Transverse colon (tissue), 4 donors: ENCODE measurements at places on chromosomes 2 and 18. TPM values are rescaled to one million over a fixed set of nuclear protein-coding genes. Genes with fewer than 3 reads are reported as not detected.
A peak's percentile ranks its signal among the peaks of the same experiment; 100 is the strongest.

The MPV17 gene
- total RNA-seq: 34.4 TPM

The LYPD6 gene
- total RNA-seq: 1.3 TPM

The ZCCHC2 gene
- 17.6 TPM for total RNA-seq

The C1GALT1C1L gene
- not detected for total RNA-seq

The FLACC1 gene
- 4.3 TPM for total RNA-seq

- no peaks in the 10 kb centered on the region for H3K36me3 ChIP-seq
- no peaks in the 10 kb centered on the region for H3K4me1 ChIP-seq
- no peak overlapping the region for H3K27ac ChIP-seq
- H3K4me3 ChIP-seq: no peak overlapping the region
- DNase-seq: no peak
These were observed 73.8 kb upstream of the PROKR1 start for GRCh38 chr2:68569604-68570003.

DNA sequence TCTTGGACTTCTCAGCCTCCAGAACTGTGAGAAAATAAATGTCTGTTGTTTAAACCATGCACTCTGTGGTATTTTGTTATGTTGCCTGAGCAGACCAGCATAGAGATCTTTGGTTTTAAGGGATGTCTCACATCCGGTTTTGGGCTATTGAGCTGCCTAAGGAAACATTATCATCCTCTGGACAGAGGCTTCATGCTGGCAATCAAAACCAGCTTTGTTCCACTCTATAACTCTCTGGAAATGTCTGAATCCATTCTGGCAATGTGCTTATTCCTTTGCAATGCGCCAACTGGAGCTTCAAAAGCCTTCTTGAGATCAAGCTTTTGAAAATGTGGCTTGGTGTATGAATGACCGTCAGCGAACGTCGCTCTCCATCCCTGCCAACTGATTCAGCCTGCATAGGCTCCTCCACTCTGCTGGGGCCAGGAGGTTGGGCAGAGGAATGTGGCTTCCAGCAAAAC, 183.6 kb upstream of the MGAT5 start:
- no peaks in the 10 kb centered on the region for H3K27me3 ChIP-seq
- no peaks in the 10 kb centered on the region for H3K4me1 ChIP-seq
- no peak for DNase-seq
- no peak overlapping the region for H3K4me3 ChIP-seq

DNA sequence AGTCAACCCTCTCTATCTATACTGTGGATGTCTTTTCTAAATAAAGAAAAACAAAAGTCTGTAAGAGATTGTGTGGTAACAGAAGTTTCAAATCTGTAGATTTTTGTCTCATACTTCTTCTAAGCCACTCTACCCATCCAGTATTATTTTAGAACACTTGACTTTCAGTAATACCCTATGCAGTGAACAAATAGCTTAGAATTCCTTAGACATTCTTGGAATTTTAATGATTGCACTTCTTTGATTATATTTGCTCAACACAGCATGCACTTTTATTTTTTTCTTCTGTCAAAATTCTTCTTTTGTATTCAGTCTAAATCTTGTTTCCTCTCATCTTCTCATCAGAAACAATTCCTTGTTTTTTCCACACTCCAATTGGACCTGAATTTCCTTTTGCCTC, 1080.2 kb downstream of the SUCLG1 start:
- no peak overlapping the region for H3K27ac ChIP-seq
- H3K27me3 ChIP-seq: no peaks in the 10 kb centered on the region

DNA sequence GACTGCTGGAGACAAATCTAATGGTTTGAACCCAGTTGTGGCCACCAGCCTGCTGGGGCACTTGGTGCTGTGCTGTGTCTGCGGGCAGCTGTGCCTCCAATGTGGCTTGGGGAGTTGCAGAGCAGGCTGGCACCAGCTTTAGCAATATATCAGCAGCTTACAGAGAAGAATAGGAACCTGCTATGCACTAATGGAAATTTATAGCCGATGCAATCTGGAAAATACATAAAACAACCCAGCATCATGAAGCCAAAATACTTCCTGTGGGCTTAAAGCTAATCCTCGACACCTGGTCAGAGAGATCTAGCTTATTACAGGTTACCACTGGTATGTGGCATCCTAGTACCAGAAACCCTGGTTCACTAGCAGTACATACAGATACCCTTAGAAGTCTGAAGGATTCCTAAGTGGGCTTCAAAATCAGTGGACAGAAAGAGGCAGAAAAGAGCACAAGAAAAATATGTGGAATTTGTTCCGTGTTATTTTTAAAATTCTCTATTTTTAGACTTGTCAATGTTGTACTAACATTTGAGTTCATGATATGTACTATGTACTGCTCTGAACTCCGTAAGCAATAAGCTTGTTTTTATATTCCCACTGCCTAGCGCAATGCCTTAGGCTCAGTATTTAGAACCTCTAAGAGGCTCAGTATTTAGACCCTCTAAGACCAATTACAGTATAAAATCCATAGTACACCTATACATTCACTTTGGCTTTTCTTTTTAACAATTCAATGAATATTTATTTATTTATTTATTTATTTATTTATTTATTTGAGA, 194.7 kb downstream of the UXS1 start:
- H3K4me3 ChIP-seq: no peak overlapping the region
- no peaks in the 10 kb centered on the region for H3K27me3 ChIP-seq
- no peak for DNase-seq
- H3K4me1 ChIP-seq: no peaks in the 10 kb centered on the region

GRCh38 chr18:67540559-67540958, 24.0 kb upstream of the DSEL start:
- H3K27me3 ChIP-seq: no peaks in the 10 kb centered on the region
- H3K4me3 ChIP-seq: no peak overlapping the region
- no peaks in the 10 kb centered on the region for H3K4me1 ChIP-seq
- no peak for DNase-seq
- no peak overlapping the region for H3K27ac ChIP-seq
- H3K36me3 ChIP-seq: no peaks in the 10 kb centered on the region

GRCh38 chr2:208062113-208062512, 36.8 kb upstream of the PLEKHM3 start:
- H3K4me1 ChIP-seq: no peaks in the 10 kb centered on the region
- no peaks in the 10 kb centered on the region for H3K36me3 ChIP-seq
- no peaks in the 10 kb centered on the region for H3K27me3 ChIP-seq
- no peak overlapping the region for H3K27ac ChIP-seq

- DNase-seq: no peak
- peak overlapping the region; percentile 69 for H3K27ac ChIP-seq
- H3K27me3 ChIP-seq: no peaks in the 10 kb centered on the region
- peaks cover 14% of the 10 kb centered on the region for H3K4me1 ChIP-seq
- no peaks in the 10 kb centered on the region for H3K36me3 ChIP-seq
These were observed 126.2 kb upstream of the ZNF516 start for GRCh38 chr18:76621226-76621625.

- H3K4me1 ChIP-seq: no peaks in the 10 kb centered on the region
- no peak overlapping the region for H3K4me3 ChIP-seq
- H3K27me3 ChIP-seq: no peaks in the 10 kb centered on the region
These were observed 16.6 kb upstream of the STK17B start for GRCh38 chr2:196187898-196188458.

- no peak for DNase-seq
- H3K27me3 ChIP-seq: no peaks in the 10 kb centered on the region
- H3K36me3 ChIP-seq: no peaks in the 10 kb centered on the region
- no peak overlapping the region for H3K4me3 ChIP-seq
These were observed 371.5 kb upstream of the SETBP1 start for GRCh38 chr18:44309185-44309584.
